ENCODE measurements at places on chromosomes 16 and 17.
A peak's percentile ranks its signal among the peaks of the same experiment; 100 is the strongest.

DNA sequence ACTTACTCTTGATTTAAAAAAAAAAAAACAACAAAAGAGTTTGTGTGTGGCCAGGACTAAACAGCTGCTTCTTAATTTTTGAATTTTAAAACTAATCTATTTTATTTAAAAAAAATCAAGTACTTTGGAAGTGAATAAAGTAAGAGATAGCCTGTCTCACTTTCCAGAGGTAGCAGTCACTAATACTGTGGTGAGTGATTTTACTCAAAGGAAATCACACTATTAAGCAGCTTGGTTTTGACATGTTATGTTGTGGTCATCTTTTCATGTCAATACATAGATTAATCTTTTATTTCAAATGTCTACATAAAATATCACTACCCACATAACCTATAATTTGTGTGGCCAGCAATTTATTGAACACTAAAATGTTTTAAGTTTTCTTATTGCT, 102.2 kb upstream of the HLF start:
- DNase-seq, result no peak

DNA sequence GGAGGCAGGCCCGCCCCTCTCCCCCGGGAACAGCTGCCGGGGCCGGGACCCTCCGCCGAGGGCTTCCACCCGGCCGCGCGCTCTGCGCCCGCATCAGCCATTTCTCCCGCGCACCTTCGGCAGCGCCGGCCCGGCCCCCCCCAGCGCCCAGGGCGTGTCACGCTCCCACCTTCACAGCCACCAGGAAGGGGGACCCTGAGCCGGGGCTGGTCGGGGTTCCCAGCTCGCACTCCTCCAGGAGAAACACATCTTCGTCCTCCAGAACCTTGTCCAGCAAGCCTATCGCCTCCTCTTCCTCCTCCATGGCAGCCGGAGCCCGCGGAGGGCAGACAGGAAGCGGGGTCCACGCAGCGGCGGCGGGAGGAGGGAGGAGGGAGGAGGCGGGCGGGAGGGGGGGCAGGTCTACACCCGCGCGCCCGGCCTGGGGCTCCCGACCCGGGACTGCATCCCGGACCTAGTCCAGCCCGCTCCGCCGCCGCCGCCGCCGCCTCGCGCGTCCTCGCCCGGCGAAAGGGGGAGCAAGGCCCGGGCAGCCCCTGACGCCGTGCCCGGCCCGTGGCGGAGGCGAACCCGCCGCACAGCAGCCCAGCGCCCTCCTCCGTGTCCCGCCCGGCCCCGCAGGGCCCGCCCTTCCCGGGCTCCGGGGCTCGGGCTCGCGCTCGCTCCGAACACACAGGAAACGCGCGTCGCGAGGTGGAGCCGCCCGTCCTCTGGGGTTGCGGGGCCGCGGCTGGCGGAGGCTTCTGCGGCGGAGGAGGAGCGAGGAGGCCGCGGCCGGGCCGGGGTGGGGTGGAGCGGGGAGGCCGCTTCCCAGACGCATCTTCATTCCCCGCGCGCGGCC, 70.8 kb downstream of the ABR start:
- peak; percentile 73 for DNase-seq

DNA sequence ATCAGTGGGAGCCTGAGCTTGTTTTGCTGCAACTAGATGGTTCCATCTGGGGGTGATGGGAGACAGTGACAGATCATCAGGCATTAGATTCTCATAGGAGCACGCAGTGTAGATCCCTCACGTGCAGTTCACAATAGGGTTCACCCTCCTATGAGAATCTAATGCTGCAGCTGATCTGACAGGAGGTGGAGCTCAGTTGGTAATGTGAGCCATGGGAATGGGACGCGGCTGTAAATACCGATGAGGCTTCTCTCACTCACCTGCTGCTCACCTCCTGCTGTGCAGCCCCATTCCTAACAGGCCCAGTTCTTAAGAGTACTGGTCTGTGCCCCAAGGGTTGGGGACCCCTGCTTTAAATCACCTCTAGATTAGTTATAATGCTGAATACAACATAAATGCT, 137.5 kb upstream of the PLEKHM1 start:
- DNase-seq, result no peak

DNA sequence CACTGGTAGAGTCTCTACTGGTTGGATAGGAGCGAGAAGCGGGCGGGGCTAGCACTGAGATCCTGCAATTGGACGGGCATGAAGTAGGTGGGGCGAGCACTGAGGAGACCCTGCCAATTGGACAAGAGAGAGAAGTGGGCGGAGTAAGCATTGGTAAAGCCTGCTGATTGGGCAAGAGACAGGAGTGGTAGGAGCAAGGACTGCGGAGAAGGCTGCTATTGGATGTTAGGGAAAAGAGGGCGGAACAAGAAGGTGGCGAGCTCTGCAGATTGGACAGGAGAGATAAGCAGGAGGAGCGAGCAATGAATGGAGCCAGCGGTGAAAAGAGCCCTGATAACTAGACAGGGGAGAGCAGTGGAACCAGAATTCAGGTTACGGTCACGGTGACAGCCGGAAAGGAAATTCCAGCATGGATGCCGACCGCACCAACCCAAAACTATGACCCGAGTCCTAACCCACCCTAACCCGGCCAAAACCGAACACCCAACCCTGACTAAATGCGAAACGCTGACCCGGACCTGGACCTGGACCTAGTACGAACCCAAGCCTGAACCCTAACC, 4.8 kb downstream of the SCGB1C2 start:
- no peak for DNase-seq

- DNase-seq, result peak; percentile 87
Observed at GRCh38 chr16:88810912-88811768, 588 bp downstream of the APRT start.

GRCh38 chr16:65012357-65012756, 109.5 kb downstream of the CDH11 start:
- DNase-seq, result no peak

GRCh38 chr16:81035975-81036750, 521 bp downstream of the ATMIN start:
- peak; percentile 52 for DNase-seq

DNA sequence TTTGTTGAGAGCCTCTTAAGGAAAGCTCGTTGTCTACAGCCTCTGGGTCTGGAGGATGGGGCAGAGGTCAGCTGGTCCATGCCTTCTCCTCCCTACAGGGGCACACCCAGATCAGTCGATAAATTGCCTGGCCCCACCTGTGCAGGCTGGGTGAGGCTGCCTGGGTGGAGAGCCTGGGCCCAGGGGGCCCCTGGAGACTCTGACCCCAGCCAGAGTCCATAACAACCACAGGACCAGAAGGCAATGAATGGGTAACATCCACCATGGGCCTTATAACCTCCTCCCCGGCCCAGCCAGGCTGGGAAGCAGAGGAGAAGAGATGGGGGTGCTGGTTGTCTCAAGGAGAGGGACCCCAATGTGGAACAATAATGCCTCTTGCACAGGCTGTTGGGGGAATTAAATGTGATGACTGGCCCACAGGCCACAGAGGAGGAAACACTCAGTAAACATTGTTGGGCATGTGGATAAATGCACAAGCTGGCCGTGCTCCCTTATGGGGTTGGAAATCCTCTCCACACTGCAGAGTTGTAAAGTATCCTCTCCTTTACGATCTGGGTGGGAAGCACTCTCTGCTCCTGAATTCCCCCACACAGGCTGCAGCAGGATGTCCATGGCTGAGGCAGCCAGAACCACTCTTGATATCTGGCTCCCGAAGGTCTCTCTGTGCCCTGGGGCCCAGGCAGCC, 56.7 kb upstream of the TOB1 start:
- no peak for DNase-seq

- no peak for DNase-seq
Observed at GRCh38 chr17:13560935-13561334, 40.8 kb downstream of the HS3ST3A1 start.

- no peak for DNase-seq
Observed at GRCh38 chr16:21953541-21953902, 361 bp downstream of the UQCRC2 start.

- DNase-seq, result no peak
Observed at GRCh38 chr16:22898131-22898530, 84.2 kb downstream of the HS3ST2 start.

DNA sequence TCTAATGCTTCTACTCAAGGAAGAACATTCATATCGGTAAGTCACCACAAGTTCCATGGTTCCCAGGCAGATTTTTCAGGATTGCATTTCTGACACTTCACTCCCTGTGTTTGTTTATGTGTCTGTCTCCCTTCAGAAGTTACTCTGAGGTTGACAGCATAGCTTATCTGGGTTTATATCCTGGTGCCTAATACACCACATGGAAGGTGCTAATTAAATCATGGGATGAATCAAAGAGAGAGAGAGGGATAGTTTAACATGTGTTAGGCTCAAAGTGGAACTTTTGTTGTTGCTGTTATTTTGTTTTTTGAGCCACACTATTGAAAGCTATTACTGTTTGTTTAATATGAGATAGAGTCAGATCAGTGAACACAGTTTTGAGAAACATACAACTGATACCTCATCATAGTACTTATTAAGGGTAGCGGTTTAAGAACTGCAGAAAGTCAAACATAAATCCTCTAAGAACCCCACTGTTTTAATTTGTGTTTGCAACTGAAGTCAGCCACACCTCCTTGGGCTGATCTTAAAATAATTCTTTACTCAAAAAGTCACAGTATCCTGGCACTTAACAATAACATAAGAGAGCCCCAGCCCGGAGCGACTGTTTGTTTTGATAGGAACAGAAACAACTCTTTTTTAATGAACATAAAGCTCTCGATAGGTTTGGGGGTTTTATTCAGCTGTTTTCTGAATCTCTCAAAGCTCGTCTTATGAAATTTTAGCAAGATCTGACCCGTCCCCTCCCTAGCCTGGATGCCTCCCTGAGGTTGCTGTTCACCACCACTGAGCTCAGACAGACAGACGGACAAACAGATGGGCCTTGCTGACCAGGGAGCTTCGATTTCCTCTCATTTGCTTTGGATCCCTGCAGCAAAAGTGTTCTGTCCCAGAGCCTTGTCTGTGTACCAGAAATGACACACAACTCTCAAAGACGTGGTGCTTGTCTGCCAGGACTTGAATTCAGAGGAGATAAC, 98.3 kb upstream of the MYOCD start:
- no peak for DNase-seq

DNA sequence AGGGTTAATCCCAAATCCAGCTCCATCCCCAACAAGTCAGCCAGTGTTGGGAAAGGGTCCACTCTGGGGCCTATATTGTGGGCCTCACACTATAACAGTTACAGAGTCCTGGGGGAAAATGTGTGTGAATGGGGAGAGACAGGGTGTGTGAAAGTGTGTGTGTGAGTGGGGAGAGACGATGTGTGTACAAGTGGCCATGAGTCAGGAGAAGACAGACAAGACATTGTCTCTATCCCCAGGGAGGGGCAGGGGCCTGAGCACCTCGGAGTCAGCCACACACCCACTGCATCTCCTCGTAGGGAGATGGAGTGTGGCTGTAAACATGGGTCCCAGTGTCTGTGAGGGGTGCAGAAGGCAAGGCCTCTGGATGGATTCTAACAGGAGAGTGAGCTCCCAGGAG, 2.9 kb downstream of the CRHR1 start:
- no peak for DNase-seq

DNA sequence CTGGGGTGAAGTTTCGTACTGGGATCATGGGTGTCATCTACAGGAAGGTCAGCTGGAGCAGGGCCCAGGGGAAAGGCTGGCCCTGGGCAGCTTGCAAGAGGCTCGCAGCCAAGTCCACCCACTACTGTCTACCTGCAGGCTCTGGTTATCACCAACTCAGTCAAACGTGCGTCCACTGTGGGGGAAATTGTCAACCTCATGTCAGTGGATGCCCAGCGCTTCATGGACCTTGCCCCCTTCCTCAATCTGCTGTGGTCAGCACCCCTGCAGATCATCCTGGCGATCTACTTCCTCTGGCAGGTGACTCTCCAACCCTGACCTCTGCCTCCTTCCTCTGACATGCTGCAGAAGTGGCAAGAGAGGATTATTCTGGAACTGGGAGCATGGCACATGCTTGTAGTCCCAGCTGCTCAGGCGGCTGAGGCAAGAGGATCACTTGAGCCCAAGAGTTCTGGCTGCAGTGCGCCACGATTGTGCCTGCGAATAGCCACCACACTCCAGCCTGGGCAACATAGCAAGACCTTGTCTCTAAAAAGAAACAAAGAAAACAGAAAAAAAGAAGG, 29.2 kb downstream of the ABCC3 start:
- no peak for DNase-seq

GRCh38 chr16:75042426-75043174, 43.8 kb downstream of the ZNRF1 start:
- no peak for DNase-seq

- no peak for DNase-seq
Observed at GRCh38 chr16:53503991-53504663, 1.1 kb upstream of the AKTIP start.

- DNase-seq, result no peak
Observed at GRCh38 chr17:2712300-2713043, 908 bp upstream of the CLUH start.

GRCh38 chr16:56966093-56966475, 4.3 kb downstream of the CETP start:
- no peak for DNase-seq

DNA sequence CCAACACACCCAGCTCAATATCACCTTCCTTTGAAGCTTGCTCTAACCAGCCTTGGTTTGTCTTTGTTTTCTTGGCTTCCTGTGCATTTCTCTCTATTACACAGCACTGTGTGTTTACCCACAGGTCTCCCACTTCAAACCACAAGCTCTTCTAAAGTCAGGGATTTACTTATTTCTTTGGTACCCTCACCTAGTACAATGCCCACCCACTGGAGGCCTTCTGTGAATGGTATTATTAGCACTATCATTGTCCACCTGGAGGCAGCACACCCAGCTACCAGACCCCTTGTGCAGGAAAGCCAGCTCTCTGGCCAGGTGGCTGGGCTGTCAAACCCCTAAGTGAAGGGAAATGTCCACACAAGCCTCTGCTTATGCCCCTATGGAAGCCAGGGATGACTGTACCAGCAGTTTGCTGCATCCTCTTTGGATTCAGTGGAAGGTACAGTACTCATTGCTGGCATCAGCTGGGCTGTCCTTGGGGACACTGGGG, 9.4 kb upstream of the TOP2A start:
- no peak for DNase-seq

DNA sequence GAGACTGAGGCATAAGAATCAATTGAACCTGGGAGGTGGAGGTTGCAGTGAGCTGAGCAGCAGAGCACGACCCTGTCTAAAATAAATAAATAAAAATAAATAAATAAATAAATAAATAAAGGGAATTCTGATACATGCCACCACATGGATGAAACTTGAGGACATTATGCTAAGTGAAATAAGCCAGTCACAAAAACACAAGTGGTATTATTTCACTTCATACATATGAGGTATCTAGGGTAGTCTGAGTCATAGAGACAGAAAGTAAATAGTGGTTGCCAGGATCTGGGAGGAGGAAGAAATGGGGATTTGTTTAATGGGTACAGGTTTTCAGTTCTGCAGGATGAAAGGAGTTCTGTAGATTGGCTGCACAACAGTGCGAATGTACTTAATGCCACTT, 16.3 kb downstream of the PIPOX start:
- no peak for DNase-seq

GRCh38 chr16:31876951-31877828, 3.6 kb downstream of the ZNF267 start:
- DNase-seq, result no peak

GRCh38 chr17:74646231-74646630, 22.7 kb upstream of the CD300E start:
- DNase-seq, result no peak
